ENCODE measurements at places on chromosomes 13 and 19. TPM values are rescaled to one million over a fixed set of nuclear protein-coding genes. Genes with fewer than 3 reads are reported as not detected.

Gene EFNA2
- 1.3 TPM for polyA plus RNA-seq

Gene SHC2
- 21.5 TPM for polyA plus RNA-seq

Gene ICAM3
- polyA plus RNA-seq = 10.7 TPM

Gene SYNGR4
- polyA plus RNA-seq = 0.40 TPM

Gene DBP
- polyA plus RNA-seq = 9.3 TPM

Gene ZNF529
- 23.7 TPM for polyA plus RNA-seq

Gene ADAMTS10
- polyA plus RNA-seq = 27.7 TPM

Gene PNMA8A
- polyA plus RNA-seq = 72.2 TPM

Gene NKG7
- polyA plus RNA-seq = 2.0 TPM

DNA sequence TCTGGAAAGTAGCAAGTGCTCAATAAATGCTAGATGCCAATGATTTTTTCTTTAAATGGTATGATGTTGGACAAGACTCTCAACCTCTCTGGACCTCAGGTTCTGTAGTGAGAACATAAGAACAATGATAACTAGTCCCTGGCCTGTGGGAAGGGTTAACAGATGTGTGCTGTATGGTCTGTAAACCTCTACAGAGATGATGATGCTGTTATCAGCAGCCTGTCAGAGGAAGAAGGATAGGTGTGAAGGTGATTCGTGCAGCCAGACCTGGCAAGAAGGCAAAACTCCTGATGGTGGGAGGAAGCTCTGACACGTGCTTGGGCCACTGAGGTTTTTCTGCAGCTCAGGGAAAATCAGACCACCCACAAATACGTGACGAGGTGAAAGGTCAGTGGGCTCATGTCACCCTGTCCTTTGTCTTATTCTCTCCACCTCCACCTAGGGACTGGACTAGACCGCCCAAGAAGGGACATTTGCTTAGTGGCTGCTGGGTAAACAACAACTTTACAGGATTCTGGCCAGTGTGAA lies 36.7 kb upstream of the UBL3 start:
- no peak for DNase-seq

DNA sequence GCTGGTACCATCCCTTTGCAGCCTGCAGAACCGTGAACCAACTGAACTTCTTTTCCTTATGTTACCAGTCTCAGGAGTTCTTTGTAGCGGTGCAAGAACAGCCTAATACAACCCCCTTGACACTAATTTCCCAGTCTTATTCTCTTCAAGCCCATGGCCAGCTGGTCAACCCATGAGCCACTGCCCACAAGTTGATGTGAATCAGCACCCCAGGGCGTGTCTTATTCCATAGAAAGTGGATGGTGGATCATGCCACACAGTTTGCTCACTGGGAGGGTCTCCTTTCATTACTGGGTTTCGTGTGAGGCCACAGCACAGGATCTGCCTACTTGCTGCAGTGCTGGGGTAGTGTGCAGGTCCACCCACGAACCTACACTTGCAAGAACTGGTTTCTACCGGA lies 27.0 kb downstream of the TEX29 start:
- no peak for DNase-seq

- DNase-seq = no peak
These were observed 79.1 kb upstream of the PCDH17 start for GRCh38 chr13:57552437-57552836.

DNA sequence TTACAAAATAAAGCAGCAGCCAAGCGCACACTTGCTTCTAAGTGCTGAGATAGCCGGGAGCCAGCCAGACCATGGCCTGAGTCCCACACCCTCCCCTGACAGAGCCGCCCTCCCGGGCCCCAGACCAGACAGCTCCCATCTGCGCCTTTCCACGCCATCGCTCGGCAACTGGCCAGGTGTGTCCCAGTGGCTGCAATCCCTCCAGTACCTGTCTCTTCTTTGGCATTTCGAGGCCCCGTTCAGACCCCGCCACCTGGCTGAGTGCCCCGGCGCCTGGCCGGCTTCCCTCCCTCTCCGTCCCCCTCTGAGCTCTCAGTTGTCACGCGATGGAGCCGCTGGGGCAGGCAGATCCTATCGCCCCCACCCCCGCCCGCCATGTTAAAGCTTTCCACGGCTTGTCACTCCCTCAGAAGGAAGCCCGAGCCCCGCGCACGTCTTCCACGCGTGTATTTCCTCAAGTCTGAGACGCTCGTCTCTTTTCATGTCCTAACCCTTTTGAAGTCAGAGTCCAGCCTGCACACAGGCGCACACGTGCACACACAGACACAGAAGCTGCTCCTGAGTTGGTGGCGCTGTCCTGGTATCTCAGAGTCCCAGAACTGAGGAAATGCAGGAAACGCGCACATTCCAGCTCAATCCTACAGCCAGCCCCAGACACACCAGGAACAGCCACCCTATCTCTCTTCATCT lies 7.9 kb downstream of the MLLT1 start:
- DNase-seq = no peak

GRCh38 chr13:94596575-94596971 lies 621 bp upstream of the TGDS start:
- DNase-seq = no peak

DNA sequence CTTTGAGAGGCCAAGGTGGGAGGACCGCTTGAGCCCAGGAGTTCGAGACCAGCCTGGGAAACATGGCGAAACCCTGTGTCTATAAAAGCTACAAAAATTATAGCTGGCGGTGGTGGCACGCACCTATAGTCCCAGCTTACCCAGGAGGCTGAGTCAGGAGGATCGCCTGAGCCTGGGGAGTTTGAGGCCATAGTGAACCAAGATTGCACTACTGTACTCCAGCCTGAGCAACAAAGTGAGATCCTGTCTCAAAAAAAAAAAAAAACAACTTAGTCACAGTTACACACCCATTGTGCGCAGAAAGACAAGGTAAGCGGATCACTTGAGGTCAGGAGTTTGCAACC lies 728 bp upstream of the DENND1C start:
- no peak for DNase-seq

DNA sequence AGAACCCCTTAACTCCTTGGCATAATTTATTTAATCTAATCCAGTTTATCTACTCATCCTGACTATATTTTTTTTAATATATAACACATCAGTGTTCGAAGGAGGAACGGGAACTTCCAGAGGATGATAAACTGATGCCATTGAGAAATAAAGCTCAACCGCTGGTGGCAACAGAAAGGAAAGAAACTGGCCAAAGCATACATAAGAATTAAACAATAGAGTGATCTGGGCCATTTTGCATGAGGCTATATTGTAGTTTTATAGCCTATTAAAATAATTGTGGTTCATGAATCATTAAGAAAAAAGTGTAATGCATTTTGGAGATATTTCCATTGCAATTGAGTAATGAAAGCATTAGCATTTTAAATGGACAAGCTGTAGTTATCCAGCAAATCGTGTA lies 94.2 kb downstream of the FRY start:
- DNase-seq = no peak

DNA sequence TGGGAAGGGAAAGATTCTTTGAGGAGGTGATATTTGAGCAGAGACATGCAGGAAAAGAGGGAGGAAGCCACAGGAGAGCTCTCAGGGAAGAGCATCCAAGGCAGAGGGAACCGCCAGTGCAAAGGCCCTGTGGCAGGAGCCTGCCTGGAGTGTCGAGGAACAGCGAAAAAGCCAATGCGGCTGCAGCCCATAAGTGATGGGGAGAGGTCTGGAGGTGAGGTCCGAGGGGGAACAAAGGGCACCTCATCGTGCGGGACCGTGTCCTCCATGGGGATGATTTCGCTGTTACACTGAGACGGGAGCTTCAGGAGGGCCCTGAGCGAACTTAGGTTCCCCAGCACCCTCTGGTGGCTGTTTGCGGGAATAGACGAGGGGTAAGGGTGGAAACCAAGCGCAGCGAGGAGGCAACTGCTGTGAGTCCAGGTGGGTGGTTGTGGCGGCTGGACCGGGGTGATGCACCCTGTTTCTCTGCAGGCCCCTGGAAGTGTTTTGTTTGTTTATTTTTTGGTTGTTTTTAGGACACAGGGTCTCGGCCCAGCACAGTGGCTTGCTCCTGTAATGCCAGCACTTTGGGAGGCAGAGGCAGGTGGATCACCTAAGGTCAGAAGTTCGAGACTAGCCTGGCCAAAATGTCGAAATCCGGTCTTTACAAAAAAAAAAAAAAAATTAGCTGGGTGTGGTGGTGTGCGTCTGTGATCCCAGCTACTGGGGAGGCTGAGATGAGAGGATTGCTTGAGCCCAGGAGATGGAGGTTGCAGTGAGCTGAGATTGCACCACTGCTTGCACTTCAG lies 5.9 kb upstream of the EHD2 start:
- DNase-seq = peak; percentile 57

DNA sequence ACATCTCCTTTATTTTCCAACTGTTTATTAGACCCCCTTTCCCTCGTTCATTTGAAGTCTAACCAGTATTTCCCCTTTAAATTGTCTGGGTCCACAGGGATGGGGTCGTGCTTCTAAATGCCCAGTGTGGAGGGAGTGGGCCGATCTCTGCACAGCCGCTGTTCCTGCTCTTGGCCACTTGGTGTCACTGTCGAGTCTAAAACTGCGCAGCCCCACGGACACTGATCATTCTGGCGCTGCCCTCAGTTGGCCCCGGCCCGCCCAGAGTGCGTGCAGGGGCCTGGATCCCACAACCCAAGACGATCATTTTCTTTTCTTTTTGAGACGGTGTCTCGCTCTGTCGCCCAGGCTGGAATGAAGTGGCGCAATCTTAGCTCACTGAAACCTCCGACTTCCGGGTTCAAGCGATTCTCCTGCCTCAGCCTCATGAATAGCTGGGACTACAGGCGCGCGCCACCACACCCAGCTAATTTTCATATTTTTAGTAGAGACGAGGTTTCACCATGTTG lies 12.0 kb downstream of the WDR88 start:
- no peak for DNase-seq

- DNase-seq = no peak
These were observed 45.4 kb downstream of the CCL25 start for GRCh38 chr19:8097681-8098567.

DNA sequence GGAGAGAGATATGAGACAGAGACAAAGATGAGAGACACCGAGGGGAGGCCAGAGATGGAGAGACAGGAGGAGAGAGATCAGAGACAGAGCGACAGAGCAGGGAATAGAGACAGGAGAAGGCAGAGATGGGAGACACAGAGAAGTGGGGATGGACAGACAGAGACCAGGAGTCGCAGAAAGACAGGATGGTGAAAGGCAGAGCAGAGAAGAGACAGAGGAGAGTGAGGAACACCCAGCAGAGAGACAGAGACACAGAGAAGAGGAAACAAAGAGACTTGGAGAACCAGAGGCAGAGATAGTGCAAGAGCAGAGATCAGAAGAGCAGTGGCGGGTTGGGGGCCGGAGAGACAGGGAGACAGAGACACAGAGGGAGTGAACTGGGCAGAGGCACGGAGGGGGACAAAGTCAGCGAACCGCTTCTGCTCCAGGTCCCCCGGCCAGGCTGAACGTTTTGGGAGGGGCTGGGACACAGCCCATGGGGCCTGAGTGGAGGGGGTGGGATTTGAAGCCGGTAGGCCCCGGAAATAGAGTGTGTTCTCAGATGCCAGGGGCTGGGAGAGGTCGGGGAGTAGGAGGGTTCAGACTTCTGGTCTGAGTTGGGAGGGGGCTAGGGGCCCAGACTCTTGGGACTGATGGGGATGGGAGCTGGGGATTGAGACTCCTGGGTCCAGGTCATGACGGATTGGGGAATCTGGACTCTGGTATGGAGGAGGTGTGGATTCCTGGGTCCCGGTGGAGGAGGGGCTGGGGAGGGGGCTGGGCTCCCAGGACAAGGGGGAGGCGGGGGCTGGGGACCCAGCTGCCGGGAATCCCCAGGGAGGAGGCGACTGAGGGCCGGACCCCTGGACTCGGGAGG lies 654 bp downstream of the ZNF579 start:
- no peak for DNase-seq

DNA sequence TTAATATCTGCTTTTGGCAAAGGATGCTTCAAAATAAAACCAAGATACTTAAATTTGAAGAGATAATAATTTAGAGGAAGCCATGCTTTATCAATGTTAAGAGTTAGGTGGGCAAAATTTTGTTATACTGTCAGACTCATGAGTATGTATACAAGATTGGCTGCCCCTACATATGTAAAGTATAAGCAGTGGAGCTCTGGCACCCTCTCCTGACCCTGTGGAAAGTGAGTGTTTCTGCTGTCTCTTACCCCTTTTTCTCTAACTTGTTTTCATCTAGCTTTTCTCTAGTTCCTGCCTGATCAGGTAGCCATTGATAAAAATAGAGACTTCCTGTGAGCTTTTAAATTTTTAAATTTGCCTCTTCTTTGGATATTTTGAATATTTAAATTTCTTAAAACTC lies 710.9 kb upstream of the SPRY2 start:
- DNase-seq = no peak

- no peak for DNase-seq
These were observed 100.4 kb downstream of the DCLK1 start for GRCh38 chr13:36030670-36031331.

DNA sequence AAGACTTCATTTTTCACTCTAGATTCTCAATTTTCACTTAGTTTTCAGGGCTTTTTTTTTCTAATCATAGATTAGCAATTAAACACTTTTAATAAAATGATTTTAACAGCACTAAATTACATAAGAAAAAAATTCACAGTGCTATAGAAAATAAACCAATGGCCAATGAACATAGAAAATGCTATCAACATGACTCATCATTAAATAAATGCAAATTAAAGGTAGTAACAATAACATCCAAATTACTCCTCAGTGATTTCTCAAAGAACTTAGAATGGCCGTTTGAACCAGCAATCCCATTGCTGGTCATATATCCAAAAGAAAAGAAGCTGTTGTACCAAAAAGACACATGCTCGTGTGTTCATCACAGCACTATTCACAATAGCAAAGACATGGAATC lies 1058.9 kb downstream of the UQCRFS1 start:
- DNase-seq = no peak

DNA sequence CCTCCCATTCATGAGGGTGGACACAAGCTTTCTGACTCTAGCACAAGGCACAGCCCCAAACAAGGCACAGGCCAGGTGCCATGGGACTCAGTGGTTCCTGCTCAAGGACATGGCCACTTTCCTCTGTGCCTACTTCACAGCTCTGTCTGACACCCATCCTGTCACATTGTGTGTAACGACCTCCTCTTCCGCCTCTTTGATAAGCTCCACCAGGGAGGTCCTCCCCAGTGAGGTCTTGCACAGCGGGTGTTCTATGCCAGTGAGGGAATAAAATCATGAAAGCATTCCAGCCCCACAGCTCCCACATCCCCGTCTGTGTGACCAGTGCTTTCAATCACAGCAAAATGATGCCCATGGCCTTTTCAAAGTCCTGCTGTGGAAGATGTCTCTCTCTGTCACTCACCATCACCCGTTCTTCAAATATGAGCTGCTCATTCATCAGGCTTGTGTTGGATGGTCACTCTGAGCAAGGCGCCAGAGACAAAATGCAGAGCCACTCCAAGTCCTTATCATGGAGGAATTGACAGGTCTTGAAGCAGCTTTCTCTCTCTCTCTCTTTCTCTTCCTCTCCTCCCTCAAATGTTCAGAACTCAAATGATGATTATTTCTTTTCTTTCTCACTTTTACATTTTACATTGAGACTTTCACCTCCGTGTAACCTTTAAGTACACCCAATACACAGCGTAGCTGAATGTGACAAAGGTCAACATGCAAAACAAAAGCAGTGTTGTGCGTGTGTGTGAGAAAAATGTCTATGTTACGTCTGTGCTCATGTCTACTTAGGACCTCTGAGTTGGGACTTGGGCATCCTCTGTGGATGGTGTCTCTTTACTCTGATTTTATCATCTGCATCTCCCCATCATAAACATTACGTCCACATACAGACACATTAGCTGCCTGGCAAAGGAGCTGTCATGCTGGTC lies 8.0 kb upstream of the SPATA13 start:
- DNase-seq = no peak
